ENCODE measurements at places on chromosomes 7 and 10.

DNA sequence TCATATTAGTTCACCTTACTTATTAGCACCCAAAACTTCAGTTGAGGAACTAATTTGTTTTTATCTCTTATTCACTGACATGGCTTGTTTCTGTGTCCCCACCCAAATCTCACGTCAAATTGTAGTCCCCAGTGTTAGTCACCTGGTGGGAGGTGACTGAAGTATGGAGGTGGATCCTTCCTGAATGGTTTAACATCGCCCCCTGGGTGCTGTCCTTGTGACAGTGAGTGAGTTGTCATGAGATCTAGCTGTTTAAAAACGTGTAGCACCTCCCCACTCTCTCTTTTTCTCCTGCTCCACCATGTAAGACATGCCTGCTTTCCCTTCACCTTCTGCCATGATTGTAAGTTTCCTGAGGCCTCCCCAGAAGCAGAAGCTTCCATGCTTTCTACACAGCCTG is 75.0 kb upstream of the HECTD2 start:
- DNase-seq = no peak

GRCh38 chr7:7333610-7334009 is 151.3 kb downstream of the C1GALT1 start:
- no peak for DNase-seq

- no peak for DNase-seq
These were observed 264.4 kb upstream of the MKI67 start for GRCh38 chr10:128390596-128390995.

- DNase-seq = no peak
These were observed 27.5 kb upstream of the ZCCHC24 start for GRCh38 chr10:79472951-79473350.

GRCh38 chr7:98719396-98719795 is 102.3 kb downstream of the NPTX2 start:
- no peak for DNase-seq

DNA sequence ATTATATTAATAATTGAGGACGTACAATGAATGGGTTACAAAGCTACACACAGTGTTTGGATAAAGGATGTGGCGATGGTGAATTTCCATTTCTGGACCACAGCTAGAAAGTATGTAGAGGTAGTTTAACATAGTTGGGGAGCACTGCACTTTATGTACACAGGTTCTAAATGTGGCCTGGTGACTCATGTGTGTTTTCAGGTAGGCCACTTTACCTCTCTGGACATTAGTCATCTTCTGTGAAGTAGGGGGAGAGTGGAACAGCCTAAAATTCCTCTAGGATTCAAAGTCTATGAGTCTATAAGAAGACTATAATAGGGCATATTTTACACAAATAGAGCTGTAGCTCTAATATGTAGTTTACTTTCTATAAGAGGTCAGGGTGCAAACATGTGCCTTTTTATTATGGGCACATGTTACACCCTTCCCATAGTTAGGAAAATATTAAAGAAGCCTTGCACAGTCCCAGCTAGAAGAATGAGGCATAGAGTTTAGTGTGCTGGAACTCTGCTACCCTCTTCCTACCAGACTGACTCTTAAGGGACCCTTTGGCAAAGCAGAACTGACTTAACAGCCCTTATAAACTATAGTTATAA is 594.9 kb downstream of the LRMDA start:
- DNase-seq = no peak

- DNase-seq = no peak
These were observed 935 bp downstream of the MMP21 start for GRCh38 chr10:125774581-125775191.

GRCh38 chr10:58856508-58857240 is 319.8 kb upstream of the PHYHIPL start:
- DNase-seq = no peak

DNA sequence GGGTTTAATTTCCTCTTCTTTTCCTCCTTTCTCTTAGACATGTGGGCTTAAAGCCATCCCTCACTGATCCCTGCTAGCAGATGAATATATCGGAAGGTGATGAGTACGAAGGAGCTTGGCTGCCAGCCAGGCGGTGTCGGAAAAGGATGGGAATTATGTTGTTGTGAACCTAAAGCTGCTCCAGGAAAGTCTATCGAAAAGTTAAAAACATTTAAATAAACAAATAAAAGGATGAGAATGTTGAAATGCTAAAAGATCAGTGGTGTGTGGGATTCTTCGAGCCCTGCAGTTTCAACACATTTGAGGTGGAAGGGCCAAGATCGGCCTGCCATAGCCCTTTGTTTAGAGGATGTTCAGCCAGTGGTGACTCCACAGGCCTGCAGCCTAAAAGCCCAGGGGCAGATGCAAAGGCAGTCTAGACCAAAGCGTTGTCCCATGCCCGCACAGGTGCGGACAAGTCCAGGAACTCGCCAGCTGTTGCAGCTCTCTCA is 107.9 kb downstream of the JCAD start:
- DNase-seq = no peak

DNA sequence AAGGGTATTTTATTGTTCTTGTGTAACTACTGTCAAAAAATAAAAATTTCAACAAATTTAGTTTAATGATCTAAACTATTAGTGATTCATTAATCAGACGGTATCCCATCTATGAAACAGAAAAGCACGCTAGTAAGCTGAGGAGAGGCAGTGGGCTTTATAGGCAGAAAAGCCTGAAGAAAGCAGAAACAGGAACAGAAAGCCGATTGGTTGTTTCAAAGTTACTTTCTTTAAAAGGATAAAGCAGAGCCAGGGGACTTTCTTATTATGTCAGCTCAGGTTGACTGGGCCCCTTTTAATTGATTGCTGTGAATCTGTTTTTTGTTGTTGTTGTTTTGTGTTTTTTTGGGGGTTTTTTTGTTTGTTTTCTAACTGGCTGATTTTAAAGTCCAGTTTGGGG is 105.5 kb downstream of the TES start:
- no peak for DNase-seq

- DNase-seq = no peak
These were observed 1.8 kb downstream of the CHST12 start for GRCh38 chr7:2405201-2405600.

DNA sequence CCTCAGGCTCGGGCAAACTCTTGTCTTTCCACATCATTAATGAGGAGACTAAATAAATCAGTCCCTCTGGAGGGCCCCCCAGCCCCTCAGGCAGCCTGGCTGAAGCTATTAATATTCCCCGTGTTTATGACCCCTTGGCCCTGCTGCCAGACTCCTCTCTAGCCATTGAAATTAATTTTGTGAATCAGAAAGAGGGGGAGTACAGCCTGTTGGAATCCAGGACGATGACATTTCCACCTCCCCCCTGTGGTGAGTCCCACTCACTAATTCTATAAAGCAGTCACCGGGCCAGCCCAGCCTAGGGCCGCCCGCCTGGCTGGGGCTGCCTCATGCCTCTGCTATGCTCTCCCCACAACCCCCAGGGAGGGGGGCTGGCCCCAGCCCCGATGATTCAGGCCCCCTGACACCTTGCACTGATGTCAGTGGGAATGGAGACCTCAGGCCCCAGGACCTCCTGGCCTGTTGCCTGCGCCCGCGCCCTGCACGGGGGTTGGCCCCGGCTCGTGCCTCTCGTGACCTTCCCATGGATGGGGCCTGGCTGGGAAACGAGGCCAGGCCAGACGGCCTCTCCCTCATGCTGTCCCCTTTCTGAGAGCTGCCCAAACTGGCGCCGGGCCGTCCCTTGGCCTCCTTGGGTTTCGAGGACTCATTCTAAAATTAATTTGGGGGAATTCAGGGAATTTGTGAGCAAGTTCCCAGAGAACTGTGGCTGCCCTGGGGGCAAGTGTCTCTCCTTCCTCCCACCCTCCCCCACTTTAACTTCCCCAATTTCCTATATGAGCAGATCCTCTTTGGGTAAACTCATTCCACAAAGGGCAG is 34.0 kb downstream of the TMEM270 start:
- no peak for DNase-seq

DNA sequence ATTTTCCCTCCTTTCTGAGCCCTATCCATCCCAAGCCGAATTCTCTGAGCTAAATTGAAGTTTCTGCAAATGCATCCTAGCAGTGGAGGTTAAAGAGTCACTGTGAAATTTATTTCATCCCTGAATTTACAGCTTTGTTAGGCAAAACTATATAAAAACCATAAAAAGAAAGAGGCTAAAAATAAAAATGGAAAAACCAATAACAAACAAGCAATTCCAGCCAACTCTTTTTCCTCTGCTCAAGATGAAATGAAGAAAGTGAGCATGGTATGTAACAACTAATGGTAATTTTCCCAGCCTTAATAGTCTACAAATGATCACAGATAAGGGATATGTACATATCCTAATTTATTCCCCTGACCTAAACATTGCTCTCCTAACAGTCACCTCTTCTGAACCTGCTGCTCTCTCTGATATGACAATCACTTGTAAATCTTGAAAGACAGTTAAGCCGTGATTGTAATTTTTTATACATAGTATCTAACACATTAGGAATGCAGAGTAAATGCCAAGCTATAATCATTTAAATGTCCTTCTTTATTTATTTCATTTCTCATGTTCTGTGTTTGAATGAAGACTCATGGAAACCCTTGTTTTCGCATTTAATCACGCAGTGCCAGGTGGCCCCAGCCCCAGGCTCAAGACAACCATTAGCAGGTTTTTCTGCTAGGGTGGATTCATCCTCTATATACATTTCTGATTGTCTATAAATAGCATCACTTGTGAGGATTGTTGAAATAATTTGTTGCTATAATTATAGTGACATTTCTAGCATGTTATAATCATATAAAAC is 48.6 kb upstream of the NRP1 start:
- DNase-seq = no peak

DNA sequence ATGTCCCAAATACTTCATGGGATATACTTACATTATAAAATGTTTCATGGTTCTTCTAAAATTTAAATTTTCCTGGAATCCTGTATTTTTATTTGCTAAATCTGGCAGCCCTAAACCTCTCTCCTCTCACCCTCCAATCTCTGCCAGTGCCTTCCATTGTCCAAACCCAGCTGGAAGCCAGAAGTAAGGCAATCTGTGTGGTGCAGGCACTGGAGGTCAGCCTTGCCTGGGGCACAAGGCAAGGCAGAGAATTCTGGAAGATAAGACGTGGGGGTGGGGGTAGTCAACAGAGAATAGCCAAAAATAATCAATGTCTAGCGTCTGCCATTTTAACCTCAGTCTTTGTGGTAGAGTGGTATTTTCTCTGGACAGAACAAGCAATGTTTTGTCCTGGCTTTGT is 381.7 kb downstream of the GPAM start:
- no peak for DNase-seq

DNA sequence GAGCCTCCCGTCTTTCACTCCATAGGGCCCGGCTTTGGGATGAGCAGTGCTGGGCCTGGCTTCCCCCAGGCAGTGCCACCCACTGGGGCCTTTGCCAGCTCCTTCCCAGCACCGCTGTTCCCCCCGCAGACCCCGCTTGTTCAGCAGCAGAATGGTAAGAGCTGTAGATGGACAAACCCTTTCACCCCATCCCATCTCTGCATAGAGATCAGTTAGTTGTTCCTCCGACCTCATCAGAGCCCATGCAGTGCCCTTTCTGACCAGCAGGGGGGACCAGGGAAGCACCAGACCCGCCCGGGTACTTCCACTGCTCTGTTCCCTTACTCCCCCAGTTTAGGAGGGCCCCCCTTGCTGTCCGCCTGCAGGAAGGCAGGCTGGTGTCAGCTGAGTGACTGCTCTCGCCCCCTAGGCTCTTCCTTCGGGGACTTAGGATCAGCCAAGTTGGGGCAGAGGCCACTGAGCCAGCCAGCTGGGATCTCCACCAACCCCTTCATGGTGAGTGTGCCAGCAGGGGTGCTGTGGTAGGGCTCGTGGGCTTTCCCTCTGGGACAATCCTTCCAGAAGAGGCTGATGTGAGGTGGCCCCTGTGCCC is 9.8 kb downstream of the SAP25 start:
- DNase-seq = no peak

- DNase-seq = no peak
These were observed 78.0 kb downstream of the MKI67 start for GRCh38 chr10:128047991-128048818.

DNA sequence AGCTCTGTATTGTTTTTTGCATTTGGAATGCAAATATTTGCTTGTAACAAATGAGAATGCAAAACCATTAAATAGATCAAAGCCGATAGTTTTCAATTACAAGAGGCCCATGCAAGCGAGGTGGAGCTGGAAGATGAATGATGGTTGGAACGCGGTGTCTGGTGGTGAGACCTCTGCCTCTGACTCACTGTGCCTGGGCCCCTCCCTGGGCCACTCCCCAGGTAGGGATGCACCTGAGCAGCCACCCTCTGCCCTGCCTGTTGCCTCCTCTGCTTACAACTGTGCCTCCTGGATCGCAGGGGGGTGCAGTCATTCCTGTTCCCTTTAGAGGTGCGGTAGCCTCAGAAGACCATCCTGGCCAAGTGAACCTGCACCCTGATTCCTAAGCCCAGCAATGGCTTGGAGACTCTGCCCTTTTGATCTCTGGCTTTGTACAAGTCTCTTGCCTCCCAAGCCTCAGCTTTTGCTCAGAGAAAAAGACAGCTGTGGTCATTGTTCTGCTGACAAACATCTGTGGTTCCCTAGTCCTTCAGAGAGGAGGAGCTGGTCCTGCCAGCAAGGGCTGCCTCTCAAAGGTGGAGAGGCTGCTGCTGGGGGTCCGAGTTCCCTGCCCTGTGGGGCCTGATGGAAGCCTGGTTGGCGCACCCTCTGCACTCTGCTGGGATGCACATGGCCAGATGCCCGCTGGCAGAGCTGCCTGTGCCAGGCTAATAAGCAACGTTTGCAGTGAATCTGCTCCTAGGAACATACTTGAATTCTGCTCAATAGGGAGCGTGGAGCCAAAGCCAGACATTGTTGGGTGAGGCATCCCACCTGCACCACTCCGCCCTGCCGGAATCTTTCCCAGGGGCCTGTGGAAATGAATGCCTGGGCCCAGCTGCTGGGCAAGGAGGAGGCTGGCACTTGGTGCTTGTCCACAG is 126.3 kb upstream of the TCERG1L start:
- no peak for DNase-seq

GRCh38 chr7:129493555-129493954 is 8.8 kb upstream of the SMKR1 start:
- DNase-seq = no peak
